ENCODE measurements at places on chromosomes 3 and 15.

GRCh38 chr3:120823156-120823555 is 80.6 kb downstream of the GTF2E1 start:
- DNase-seq, result no peak

DNA sequence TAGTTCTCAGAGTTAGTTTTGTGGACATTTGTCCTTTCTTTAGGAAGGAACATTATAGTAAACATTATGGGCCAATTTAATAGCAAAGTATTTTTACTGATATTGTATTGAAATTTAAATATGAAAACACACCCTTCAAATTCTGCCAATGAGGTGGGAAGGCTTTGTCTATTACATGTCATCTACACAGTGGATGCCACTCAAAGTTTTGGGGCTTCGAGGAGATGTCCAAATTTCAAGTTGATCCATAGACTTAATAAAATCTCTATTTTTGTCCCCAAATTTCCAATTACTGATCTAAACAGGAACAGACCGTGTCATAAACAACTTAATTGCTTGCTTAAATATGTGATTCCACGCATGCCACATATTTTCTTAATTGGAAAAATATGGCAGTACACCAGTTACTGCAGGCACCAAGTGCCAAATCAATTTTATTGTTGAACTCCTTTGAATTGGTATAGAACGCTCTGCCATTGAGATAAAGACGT is 1.7 kb downstream of the SHOX2 start:
- peak; percentile 22 for DNase-seq

- DNase-seq, result peak; percentile 46
These were observed 216.9 kb downstream of the IGSF11 start for GRCh38 chr3:118817748-118818165.

- no peak for DNase-seq
These were observed 556 bp downstream of the ANKRD63 start for GRCh38 chr15:40282147-40282868.

DNA sequence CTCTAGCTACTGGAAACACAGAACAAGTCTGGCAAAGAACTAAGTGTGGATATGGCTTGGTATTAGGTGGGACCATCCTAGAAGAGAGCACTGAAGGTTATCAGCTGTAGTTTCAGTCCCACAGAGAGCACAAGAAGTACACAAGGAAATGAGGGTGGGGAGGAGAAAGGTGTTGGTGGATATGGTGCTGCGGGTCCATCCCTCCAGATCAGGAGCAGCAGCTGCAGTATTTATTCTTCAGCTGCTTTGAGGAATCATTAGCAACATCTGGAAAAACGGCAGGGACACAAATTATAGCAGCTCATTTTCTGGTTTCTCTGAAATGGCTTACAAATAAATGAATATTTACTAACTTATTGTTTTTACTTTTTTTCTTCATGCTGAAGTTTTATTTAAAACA is 29.0 kb downstream of the CD80 start:
- DNase-seq, result no peak

DNA sequence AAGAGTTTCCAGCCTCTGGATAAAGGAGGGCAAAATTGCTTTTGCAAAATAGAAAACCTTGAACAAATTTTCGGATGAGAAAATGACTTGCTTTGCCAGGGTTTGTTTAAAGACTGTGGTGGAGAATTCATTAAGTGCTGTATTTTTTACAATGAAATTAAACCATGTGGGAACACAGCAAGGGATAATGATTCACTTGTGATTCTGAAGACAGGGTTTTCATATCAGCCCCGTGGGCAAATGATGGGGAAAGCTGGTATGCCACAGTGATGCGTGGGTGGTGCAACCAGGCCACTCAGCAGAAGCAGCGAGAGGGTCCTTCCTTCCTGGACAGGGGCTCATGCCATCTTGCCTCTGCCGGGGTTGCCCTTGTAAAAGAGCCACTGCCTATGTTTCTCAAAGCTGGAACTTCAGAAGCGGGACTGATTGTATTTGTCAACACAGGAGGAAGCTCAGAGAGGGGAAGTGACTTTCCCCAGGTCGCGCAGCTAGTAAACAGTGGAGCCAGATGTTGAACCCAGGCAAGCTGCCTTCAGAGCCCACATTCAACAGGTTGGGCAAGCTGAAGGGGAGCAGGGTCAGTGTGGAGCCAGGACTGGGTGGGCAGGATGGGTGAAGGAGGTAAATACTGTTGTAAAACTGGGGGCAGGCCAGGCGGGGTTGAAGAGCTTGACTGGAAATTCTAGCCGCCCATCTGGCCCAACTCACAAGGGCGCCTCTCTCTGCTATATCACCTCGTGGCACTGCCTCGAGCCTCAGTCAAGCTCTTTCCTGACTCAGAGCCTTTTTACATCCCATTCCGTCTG is 79.1 kb downstream of the TOP2B start:
- no peak for DNase-seq

DNA sequence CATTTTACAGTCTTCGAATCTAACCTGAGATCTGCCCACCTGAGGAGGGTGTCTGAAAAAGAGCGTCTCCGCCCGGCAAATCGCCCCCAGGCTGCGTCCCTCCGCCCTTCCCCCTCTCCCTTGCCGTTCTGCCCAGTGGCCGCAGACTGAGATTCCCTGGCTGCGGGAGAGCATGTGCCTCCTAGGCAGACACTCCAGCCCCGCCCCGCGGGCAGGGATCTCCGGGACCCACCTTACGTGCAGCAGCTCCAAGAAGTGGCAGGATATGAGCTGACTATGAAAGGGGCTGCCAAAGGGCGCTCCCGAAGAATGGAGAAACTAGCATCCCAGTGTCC is 2.7 kb upstream of the WNT5A start:
- DNase-seq, result no peak

DNA sequence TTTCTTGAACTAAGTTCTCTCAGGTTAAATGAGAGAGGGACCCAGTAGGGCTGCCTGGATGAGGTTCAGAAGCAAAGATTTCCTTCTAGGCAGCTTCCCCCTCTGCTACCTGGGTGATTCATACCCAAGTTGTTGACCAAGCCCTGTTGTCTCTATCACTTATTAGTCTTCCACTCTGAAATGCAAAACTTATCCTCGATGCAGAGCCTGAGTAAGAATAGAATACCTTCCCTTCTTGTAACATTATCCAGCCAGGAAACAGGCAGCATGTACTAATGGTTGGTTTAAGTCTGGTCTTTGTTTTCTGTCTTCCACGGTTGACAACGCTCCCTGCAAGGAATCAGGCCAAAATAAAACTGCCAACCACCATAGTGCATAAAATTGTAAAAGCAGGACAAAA is 377.3 kb downstream of the MECOM start:
- no peak for DNase-seq

DNA sequence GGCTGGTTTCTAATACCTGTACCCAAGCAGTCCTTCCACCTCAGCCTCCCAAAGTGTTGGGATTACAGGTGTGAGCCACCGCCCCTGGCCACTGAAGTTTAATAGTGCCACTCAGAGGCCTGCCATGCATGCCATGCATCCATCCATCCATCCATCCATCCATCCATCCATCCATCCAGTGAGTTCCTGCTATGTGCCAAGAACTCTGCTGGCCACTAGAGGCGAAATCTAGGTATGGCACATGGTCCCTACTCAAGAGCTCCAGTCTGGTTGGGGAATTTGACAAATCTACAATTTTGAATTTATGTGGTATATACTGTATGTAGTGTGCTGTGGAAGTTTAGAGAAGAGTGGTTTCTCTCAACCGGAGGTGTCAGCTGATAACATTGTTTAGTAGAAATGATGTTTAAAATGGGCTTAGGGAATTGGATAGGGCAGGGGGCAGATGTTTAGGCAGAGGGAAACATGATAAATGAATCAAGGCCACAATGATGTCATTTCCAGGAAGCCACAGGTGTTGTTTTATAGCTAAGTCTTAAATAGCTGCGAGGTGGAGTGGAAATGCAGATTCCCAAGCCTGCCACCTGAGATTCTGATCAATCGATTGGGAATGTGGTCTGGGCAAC is 384.4 kb upstream of the C2CD4B start:
- DNase-seq, result no peak
